ENCODE measurements at places on chromosomes 6 and 20. TPM values are rescaled to one million over a fixed set of nuclear protein-coding genes. Genes with fewer than 3 reads are reported as not detected.

Gene SRSF3
- total RNA-seq, result 574 TPM

GRCh38 chr6:47672816-47673215, 25.6 kb upstream of the ADGRF4 start:
- H3K36me3 ChIP-seq, result peaks cover 44% of the 10 kb centered on the region
- H3K27ac ChIP-seq, result no peak overlapping the region
- H3K4me3 ChIP-seq, result no peak overlapping the region
- no peak for DNase-seq
- H3K27me3 ChIP-seq, result no peaks in the 10 kb centered on the region

DNA sequence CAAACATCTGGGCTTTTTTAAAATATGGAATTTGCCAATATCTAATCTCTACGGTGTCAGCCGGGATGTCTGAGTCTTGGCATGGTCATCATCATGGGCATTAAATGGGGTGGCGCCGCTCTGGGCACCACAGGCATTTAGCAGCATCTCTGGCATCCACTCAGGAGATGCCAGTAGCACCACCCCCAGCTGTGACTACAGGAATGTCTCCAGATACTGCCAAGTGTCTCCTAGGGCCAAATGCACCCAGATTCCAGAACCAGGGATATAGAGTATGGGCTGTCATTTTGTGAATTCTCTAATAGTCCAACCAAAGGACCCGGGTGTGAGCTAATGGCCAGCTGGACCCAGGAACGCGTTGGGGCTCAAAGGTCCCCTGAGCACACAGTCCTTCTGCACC, 361.0 kb downstream of the TAF4 start:
- H3K27ac ChIP-seq, result no peak overlapping the region
- no peaks in the 10 kb centered on the region for H3K36me3 ChIP-seq
- H3K4me1 ChIP-seq, result no peaks in the 10 kb centered on the region

Gene TBP
- total RNA-seq, result 21.6 TPM

Gene CSNK2B
- total RNA-seq, result 158 TPM

Gene EYA4
- total RNA-seq, result 0.26 TPM

DNA sequence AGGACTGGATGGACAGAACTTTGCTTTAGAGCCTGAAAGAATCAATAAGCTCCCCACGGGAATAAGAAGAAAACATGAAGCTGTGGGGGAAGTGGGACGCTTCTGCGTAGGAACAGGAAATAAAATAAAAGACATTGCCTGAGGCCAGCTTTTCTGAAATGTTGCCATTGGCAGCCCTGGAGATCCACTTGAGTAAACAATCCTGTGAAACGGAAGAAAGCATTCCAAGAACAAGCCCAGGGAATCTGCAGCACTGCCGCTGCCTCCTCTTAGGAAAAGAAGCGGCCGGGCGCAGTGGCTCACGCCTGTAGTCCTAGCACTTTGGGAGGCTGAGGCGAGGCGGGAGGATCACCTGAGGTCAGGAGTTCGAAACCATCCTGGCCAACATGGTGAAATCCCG, 182.3 kb upstream of the RALGAPA2 start:
- H3K27ac ChIP-seq, result no peak overlapping the region
- DNase-seq, result no peak
- no peak overlapping the region for H3K4me3 ChIP-seq
- peaks cover 5% of the 10 kb centered on the region for H3K4me1 ChIP-seq

DNA sequence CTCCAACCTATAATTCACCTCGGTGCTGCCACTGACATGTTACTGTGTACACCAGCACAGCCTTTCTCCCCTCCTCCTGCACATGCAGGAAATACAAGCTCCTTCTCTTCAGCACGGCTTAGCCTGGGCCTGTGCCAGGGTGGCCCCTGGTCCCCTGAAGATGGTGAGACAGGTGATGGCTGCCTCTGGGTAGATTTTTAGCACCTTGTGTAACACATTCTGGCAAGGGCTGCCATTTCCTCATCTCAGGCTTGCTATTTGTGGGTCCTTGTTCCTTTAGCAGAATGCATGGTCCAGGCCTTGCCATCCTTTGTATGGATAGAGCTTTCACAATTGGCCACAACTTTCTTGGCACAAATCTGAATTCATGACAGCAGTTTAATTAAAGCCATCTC, 151.3 kb downstream of the CDC5L start:
- H3K36me3 ChIP-seq, result no peaks in the 10 kb centered on the region
- H3K27me3 ChIP-seq, result no peaks in the 10 kb centered on the region
- DNase-seq, result no peak
- H3K4me1 ChIP-seq, result peaks cover 6% of the 10 kb centered on the region
- no peak overlapping the region for H3K27ac ChIP-seq

Gene RANBP9
- 43.7 TPM for total RNA-seq

Measured in endodermal cell (in vitro differentiated cells).